ENCODE measurements at places on chromosomes 4 and X.

DNA sequence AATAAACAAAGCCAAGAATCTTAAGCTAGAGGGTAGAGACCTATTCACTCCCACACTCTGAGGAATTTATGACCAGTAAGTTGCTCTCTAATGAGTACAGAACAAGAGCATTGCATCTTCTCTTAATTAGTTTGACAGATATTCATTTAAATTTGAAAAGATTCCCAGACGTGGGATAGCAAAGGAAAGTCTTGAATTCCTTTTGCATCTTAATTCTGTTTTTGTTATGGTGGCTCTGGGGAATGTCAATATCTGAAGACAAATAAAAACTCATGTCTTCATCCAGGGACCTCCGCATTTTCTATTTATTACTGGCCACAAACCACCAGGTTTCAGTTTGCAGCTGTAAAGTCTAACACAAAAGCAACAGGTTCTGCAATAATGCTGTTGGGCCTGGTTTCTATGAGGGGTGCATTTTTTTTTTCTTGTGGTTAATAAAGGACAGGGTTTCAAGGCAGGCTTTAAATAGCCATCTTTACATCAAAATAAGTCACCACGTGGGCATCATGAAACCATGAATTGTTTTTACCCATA is 172.3 kb downstream of the SHROOM3 start:
- no peak for DNase-seq

DNA sequence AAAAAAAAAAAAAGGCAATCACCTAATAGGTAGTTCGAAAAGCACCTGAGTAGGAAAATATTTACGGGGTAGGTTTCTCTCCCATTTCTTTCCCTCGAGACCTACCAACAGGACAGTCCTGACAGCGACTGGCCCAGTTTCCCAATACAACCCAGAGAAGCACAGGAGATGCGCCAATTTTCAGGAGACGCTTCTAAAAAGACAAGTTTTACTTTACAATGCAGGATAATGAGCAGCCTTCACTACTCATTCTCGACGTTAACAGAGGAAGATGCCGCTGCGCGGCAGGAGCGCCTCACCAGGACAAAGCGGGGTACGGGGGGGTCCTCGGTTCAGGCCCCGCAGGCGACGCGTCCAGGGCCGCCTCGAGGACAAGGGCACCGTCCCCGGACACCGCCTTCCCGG is 708 bp downstream of the BCLAF3 start:
- no peak for DNase-seq

GRCh38 chr4:140935254-140935653 is 179.1 kb upstream of the TBC1D9 start:
- DNase-seq: peak; percentile 10

DNA sequence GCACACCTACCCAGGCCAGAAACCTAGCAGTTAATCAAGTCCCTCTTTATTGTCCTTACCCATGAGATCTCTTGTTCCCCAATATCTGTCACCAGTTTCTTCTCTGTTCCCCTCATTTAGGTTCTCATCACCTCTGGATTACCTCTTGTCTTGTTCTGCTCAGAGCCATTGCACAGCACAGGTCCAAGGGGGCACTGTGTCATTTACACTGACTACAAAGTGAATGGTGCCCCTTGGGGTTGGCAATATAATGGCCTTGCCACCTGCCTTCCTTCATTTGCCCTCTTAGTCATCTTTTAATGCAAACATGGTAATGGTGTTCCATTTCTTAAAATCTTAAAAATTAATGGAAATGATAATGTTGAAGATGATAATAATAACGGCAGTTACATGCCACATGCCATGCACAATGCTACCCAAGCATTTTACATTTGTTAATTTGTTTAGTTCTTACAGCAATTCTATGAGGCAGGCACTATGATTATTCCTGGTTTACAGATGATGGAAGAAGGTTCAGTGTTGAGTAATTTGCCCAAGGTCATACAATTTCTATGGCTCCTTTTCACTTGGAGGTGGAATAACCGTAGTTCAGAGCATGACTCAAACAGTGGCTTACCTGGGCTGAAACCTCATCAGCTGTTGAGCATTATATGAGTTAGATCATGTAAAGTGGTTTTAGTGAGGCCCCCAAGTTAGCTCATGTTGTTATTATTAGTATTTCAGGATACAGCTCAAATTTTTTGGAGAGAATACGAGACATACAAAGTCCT is 117.9 kb downstream of the RASL11B start:
- DNase-seq: no peak

DNA sequence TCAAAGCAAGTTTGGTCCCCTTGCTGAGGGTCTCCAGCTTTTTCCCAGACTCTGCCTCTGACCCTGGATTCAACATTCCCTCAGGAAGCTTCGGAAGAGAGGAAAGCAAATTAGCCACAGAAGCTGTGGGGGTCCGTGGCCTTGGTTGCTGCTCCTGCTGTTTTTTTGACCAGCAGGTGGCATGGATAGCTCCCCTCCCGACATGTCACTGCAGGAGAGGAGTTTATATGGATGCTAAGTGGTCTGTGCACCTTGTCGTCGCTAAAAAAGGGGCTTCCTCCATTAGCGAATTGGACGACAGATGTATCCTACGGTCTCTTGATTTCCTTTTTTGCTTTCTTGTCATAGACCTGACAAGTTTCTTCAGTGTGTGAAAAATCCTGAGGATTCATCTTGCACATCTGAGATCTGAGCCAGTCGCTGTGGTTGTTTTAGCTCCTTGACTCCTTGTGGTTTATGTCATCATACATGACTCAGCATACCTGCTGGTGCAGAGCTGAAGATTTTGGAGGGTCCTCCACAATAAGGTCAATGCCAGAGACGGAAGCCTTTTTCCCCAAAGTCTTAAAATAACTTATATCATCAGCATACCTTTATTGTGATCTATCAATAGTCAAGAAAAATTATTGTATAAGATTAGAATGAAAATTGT is 70.2 kb downstream of the CD38 start:
- DNase-seq: no peak

- no peak for DNase-seq
These were observed 54.1 kb upstream of the AP1S2 start for GRCh38 chrX:15908603-15909290.

Data from cerebellar nuclear complex (tissue), 1 donor.